Effector CD4-positive, alpha-beta T cell (primary cell): ENCODE measurements at places on chromosomes 1 and 21.

GRCh38 chr1:203628201-203629015 lies 1.8 kb downstream of the ATP2B4 start:
- DNase-seq: no peak

- no peak for DNase-seq
Measured at GRCh38 chr1:191970116-191970515, 188.1 kb upstream of the RGS18 start.

GRCh38 chr1:177355575-177355974 lies 184.8 kb downstream of the BRINP2 start:
- no peak for DNase-seq

- no peak for DNase-seq
Measured at GRCh38 chr1:43450251-43450941, 3.3 kb downstream of the HYI start.

DNA sequence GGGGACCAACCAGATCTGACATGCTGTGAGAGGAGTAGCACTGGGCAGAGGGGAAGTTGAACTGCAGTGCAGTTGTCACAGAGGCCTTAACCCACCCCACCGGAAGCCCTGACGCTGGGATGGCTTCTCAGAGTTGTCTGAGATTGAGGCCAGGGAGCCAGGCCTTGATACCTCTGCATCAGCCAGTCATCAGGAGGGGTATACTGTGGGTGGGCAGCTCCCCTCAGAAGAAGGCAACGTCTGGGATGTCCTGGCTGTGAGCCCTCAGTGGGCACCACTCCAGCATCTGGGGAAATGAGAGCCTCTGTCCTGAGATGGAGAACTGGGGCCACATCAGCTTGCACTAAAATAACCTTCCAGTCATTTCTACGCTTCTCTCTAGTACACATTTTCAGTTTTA lies 47.9 kb upstream of the BCAR3 start:
- DNase-seq: no peak

DNA sequence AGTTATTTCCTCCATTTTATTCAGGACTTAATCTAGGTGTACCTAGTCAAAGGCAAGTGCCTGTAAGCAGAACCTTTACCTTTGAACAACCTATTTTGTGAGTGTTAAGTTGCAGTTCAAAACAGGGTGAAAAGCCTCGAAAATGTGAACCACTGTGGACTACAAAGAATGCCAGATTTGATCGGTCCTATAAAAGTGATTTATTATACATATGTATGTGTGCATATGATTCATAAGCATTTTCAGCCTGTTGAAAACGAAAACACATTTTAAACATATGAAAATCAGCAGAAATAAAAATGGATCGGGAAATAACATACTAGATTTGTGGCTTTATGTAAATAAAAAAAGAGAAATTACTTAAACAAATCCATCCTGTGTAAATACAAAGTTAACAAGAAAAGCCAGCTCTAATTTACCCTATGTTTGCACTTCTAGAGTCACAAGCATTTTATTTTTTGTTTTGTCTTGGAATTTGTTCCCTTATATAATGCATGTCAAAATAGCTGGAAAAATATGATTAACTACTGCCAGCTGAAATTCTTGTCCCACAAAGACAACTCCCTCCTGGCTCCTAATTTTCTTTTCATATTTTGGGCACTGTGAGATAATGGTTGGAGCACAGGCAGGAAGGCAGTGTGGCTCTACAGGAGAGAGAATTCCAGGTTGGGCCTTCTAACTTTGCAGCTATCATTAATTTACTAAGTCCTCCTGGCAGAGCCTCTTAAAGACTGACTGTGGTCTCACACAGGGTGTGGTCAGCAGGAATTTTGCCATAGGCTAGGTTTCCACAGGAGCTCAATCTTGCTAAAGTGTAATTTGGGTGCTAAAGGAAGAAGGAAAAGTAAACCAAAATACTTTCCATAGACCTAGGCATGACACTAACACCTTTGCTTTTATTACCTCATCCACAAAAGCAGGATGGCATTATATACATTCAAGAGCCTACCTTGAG lies 70.2 kb upstream of the CDC42BPA start:
- DNase-seq: no peak

GRCh38 chr1:243842978-243843511 lies 7.0 kb downstream of the AKT3 start:
- DNase-seq: no peak

DNA sequence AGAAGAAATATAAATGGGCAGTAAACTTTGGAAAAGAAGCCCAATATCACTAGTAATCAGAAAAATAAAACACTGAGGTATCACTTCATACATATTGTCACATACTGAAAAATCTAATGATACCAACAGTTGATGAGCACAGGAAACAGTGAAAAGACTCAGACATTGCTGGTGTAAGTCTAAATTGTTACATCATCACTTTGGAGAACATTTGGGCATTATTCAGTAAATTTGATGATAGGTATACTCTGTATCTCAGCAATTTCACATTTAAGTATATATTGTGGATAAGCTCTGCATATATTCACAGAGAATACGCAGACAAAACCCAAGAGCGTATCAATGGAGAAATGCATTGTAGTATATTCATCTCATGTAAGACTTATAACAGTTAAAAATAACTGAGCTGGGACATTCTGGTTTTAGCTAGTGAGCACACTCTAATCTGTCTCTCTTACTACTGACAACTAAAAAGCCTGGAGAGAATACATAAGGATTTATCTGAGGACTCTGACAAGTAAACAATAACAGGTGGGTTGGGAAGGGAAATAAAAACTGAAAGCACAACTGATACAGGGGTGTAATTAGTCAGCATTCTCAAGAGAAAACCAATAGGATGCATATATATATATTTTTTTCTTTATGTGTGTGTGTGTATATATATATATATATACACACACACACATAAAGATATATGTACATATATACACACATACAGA lies 212.7 kb upstream of the JUN start:
- no peak for DNase-seq

GRCh38 chr1:51948491-51948915 lies 42.0 kb downstream of the RAB3B start:
- DNase-seq: no peak

- DNase-seq: no peak
Measured at GRCh38 chr1:42832641-42833240, 13.7 kb upstream of the ZNF691 start.

DNA sequence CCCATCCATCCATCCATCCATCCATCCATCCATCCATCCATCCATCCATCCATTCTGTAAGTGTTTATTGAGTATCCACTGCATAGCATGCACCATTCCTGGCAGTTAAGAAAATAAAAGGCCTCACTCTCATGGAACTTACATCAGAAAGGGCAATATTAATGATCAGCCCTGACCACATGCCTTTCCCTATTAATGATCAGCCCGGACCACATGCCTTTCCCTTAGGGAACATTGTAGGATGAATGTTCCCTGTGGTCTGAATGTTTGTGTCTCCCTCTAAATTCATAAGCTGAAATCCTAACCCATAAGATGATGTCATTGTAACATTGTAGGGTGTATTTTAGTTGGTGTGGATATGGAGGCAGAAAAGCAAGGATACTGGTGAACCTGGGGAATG lies 365.8 kb downstream of the KIF26B start:
- no peak for DNase-seq

GRCh38 chr1:26434161-26434752 lies 2.1 kb downstream of the DHDDS start:
- no peak for DNase-seq

GRCh38 chr1:11485191-11485590 lies 6.2 kb downstream of the DISP3 start:
- DNase-seq: no peak

GRCh38 chr1:197065559-197065958 lies 1.5 kb downstream of the F13B start:
- DNase-seq: no peak
